Stimulated activated CD4-positive, alpha-beta T cell treated with anti-CD3 and anti-CD28 coated beads, Interleukin-4, amount 100 ng/mL, for 24 hours (primary cell): ENCODE measurements at places on chromosomes 5 and 9.

- DNase-seq = no peak
Measured at GRCh38 chr5:33205727-33206410, 234.9 kb upstream of the TARS1 start.

DNA sequence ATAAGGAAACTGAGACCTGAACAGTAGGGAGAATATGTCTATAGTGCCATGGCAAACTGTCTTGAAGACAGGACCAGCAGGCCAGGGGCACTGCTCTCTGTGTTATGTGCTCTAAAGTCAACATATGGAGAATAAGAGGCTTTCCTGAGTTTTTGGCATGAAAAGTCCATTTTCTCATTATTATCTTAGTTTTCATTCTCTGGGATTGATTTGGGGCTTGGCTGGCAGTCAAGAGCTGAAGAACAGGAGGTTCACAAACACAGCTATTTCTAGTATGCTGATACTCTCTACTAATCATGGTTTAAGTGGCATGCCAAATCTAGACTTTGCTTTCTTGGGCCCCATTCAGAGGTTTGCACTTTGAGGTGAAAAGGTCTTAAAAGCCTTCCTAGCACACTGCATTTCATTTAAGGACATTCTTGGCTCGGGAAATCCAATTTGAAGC is 404.4 kb downstream of the ZNF608 start:
- DNase-seq = no peak

GRCh38 chr9:16499892-16500291 is 370.6 kb downstream of the BNC2 start:
- DNase-seq = no peak

- DNase-seq = peak; percentile 41
Measured at GRCh38 chr9:131651160-131651559, 88.7 kb downstream of the RAPGEF1 start.

DNA sequence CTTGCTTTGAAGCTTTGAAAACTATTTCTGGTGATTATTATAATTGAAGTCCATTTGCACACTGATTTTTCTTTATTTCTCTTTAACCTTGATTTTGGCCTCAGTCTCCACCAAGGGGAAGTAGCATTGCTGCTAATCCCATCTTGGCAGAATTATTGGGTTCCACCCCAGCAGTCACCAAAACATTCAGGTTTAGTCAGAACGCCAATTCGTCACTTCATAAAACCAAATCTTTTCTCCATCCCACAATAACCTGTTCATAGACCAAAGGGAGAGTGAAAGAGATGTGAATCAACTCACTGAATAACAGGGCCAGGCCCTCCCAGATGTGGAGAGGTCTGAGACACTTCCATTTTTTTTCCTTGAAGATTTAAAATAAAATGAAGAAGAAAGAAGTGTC is 95.1 kb upstream of the VCAN start:
- no peak for DNase-seq

DNA sequence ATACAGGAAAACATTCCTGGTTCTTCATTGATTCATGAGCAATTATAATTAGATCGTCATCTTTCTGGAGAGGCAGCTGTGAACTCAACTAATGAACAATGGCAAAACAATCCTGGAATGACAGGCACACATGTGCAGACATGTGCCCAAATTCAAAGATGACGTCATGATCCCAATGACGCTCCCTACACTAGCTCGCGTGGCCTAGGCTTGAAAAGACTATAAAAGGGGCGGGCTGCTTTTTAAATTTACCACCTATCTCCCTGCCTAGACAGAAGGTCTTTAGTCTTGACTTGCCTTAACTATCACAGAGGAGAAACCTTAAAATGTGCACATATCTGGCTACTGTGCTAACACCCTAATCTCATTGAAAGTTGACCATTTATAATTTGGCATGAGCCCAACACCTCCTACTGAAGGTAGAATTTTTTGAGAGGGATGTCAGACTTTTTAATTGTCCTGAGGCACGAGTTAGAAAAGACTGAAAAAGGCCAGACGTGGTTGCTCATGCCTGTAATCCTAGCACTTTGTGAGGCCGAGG is 88.2 kb downstream of the PRRT1B start:
- DNase-seq = no peak

DNA sequence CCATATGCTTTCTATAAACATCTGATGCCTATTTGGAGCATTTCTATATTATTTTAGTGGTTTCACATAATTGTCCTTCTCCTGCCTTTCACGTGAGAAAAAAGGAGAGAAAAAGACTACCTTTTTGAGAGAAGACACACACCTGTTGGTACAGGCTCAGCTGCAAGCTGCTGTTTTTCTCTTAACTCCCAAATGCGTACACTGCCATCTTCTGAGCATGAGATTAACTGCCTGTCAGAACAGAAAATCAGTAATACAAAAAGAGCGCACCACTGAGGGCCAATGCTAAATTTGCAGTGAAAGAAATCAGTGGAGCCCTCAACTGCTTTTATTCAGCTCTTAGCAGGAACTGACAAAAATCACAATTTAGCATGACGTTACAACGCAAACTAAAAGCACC is 54.9 kb downstream of the WDR41 start:
- no peak for DNase-seq

DNA sequence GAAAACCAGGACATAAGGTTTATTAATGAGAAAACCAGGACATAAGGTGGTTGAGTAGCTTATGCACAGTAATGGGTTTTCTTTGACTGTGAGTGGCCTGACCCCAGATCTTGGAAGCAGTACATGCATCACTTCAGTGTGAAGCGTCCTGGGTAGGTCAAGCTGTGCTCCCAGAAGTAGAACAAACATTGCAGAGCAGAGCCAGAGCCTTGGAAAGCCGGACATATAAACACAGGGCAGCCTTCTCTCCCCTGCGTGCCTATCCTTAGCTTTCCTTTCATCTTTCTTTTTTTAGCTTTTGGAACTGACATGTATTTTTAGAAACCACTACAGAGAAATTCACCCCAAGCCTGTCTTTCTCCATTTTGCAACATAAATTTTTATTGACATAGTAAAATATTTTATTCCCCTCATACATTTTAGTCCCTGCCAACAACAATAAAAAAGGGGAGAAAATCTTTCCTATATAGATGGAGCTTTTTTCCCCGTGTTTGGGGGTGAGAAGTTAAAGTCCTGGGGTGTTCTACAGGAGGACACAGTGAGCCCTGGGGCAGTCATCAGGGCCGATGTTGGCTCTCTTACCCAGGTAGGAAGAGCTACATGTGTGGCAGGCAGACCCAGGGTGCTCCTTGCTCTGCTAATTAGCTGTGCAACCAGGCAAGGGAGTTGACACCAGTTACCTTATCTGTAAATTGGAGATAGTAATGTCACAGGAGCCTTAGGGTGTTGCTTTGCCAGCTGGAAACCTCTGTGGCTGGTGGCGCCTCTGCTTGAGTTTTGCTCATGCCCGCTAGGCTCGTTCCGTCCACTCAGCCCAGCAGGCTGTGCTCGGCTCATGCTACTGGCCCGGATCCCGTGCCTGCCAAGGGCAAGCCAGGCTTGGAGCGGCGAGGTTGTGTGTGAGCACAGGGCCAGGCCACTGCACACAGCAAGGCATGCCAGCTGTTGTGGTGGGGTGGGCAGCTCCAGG is 389.6 kb downstream of the KDM4C start:
- DNase-seq = no peak

GRCh38 chr5:59209758-59210359 is 627.0 kb downstream of the RAB3C start:
- no peak for DNase-seq

DNA sequence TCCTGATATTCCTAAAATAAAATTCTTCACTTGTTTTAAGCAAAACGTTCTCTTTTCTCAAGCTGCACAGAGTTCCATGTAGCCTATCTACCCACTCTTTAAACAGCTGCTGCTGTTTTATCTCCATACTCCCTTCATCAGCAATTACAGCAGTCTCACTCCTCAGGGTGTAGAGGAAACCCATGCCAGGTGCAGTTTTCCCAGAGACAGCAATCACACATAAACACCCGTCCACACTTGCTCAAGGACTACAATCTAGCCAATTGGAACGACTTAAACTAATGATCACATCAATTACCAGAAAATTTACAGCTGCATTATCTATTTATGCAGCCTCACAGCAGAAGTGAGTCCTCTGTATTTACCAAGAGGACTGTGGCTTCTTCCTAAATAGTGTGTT is 141.7 kb downstream of the HTR1A start:
- DNase-seq = no peak

DNA sequence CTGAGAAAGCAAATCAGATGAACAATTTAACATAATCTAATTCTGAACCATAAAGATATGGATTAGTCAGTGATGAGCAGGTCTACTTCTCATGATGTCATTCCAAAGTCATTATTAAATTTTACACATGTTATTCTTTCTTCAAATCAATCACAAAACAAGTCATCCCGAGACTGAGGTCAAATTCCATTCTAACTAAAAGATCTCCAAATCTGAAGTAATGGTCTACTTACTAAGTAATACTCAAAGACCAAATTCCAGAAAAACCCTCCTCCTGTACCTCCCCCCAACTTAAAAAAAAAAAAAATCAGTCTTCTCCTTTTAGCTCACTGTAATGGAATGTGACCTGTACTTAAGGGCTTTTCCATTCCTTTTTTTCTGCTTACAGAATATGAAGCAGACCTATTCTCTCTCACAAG is 4.7 kb downstream of the PFDN1 start:
- DNase-seq = no peak

DNA sequence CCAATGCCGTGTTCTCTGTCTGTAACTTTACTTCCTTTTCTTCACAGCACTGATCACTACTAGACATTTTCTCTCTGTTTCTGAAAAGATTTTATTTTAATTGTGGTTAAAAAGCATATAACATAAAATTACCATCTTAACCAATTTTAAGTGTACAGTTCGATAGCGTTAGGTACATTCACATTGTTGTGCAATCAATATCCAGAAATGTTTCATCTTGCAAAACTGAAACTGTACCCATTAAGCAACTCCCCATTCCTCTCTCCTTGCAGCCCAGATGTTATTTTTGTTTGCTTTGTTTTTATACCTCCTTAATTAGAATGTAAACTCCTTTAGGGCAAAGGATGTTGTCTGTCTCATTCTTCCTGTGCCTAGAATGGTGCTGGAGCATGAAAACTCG is 47.5 kb downstream of the COL27A1 start:
- no peak for DNase-seq

DNA sequence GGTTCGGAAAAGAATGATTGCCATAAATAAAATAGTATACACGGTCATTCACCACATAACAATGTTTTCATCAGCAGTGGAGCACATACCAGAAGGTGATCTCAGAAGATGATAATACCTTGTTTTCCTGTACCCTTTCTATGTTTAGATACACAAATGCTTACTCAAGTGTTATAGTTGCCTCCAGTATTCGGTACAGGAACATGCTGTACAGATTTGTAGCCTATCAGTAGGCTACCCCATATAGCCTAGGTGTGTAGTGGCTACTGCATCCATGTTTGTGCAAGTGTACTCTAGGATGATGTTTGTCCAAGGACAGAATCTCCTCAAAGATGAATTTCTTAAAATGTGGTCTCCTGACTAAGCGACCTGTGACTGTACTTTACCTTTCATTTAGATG is 59.2 kb downstream of the ICE1 start:
- no peak for DNase-seq

DNA sequence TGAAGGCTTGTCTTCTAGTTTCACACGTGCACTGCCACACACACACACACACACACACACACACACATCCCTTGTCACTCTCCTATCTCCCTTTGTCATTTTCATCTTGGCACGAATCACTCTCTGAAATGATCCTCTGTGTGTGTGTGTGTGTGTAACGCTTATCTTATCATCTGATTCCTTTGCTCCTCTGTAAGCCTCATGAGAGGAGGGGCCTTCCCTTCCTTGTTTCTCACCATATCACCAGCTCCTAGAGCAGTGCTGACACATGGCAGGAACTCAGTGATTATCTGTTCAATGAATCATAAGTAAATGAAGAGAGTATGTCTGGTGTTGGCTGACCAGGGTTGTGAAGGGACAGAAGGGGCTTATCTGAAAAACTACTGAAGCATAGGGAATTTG is 53.3 kb downstream of the PDE4D start:
- DNase-seq = no peak

DNA sequence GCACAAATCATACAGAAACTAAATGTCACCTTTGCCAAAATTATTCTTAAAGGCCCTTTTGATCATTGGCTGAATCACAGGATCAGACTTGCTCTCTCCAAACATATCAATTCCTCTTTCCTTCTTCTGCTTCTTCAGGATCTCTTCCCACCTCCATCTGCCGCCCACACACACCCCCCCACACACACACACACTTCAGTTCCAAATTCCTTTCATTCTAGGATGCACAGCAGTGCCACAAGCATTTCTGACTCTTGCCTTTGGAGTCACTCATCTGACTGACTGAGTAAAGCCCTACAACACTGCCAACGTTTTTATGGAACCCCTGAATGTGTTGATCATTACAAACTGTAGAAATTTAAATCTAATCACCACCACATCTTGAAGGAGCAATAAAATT is 22.9 kb downstream of the DNAH5 start:
- DNase-seq = no peak

GRCh38 chr5:131536211-131536826 is 98.7 kb downstream of the RAPGEF6 start:
- no peak for DNase-seq

GRCh38 chr5:175107028-175107588 is 336.9 kb downstream of the DRD1 start:
- no peak for DNase-seq

- DNase-seq = no peak
Measured at GRCh38 chr5:66354422-66354821, 210.3 kb downstream of the SREK1 start.

DNA sequence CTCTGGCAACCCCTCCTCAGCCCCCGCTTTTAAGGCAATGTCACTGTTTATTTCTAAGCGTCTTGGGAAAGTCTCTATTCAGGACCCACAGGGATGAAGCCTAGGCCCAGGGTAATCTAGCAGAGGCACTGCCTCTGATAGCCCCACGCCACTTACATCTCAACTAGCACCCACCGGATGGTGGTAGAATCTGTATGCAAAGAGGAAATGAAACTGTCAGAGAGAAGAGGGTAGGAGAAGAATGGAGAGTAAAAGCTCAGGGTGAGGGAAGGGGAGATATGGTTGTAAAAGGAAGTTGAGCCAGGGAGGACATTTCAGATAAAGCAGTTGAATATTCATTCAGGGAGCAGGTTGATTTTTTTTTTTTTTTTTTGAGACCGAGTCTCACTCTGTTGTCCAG is 3.0 kb downstream of the FRRS1L start:
- no peak for DNase-seq

GRCh38 chr5:124397317-124397716 is 349.1 kb downstream of the ZNF608 start:
- DNase-seq = no peak

- DNase-seq = peak; percentile 24
Measured at GRCh38 chr9:112443200-112443599, 43.4 kb upstream of the KIAA1958 start.

GRCh38 chr9:8632493-8632892 is 832.9 kb upstream of the DMAC1 start:
- DNase-seq = no peak

GRCh38 chr9:33108472-33108871 is 32.0 kb upstream of the SMU1 start:
- no peak for DNase-seq

GRCh38 chr9:89543111-89543510 is 45.2 kb upstream of the SEMA4D start:
- no peak for DNase-seq
